ENCODE measurements at places on chromosomes 7 and 10.

DNA sequence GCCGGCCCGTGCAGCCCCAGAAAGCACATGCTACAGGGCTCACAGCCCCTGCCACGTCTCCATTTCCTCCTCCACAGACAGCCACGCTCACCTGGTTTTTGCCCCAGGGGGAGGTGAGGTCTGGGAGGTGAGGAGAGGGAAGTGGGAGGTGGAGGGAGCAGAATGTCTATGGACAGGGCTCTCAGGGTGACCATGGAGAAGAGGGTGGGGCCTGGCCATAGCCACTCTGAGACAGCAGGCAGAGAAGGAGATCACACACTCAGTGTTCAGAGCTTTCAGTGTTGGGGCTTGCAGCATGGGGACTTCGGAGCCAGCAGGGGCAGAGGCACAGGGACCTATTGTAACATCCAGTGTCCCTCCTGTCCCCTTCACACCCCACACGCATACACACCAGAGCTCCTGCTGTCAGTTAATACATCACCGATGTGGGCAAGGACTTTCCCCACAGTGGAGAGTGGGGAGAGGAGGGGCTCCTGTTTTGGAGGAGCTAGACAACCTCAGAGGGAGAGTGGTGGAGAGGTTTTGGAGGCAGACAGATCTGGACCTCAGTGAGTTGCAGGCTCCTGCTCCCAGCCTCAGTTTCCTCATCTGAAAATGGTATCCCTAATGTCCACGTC, 14.4 kb downstream of the WDFY4 start:
- no peak for DNase-seq

- DNase-seq = no peak
These were observed 14.1 kb upstream of the ZC3HAV1L start for GRCh38 chr7:139049936-139050335.

DNA sequence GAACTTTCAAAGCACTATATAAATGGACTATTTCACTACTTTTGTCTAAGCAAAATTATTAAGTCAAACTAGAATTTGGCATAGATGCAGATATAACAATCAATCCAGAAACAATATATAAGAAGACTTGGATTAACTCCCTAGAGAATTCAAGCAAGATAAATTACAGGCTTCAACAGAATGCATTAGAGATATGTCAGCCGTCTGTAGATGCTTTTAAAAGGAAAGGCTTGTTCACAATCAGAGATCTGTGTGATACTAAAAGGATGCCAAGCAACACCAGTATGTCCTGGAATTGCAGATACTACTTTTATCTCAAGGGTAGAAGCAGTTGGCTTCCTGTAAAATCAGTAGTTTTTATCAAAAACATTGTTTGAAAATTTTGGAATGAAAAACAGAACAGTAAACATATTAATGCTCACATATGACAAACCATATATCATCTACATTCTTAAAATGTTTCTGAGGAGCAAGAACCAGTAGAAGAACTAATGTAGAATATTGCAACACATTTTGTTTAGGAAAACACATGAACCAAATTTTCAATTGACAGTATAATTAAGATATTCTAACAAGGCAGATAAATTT, 947.9 kb upstream of the LRRN3 start:
- no peak for DNase-seq

DNA sequence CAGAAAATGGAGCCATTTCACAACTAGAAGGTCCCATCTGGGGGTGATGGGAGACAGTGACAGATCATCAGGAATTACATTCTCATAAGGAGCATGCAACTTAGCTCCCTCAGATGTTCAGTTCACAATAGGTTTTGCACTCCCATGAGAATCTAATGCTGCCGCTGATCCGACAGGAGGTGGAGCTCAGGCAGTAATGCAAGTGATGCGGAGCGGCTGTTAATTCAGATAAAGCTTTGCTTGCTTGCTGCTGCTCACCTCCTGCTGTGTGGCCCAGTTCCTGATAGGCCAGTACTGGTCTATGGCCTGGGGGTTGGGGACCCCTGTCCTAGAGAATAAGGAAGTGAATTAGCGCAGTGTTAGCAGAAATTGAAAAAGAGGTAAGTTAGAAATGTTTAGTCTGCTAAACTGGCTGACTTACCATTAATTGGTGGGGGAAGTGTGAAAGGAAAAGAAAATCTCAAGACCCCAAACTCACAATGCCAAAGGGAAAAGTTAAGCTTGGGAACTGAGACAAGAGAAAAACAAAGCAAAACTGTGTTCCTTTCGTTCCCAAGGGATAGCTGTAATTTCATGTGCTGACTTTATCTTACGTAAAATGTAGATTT, 76.4 kb downstream of the LYZL2 start:
- DNase-seq = no peak

- peak; percentile 5 for DNase-seq
These were observed 2.9 kb downstream of the C1QL3 start for GRCh38 chr10:16518822-16519221.

DNA sequence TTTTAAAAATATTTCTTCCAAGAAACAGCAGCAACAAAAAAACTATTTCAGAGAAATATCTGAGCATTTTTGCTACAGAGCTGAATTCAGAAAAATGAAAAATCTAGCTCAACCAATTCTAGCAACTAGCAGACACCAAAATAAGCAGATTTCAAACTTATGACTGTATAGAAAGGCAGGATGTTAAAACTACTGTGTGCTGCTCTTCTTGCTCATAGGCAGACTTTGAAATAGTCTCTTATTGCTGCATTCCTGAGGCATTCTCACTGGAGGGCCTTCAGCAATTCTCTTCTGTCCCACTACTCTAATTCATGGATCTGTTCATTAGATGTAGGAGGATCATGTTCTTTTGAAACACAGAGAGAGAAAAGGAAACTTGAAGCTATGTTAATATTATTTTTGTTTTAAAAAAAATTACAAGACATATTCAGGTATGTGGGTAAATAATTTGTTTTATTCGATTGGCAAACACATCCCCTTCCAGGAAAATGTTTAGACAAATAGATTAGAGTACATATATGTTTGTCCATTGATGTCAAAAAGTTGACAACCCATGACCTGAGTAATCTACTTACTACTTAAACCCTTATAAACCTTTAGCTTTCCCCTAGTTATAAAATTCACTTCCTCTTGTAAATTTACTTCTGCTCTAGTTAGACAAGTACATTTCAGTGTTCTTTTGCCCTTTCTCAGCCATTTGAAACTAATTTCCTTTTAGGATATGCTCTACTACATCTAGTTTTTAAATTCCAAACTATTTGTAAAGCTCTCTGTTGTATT, 428.2 kb upstream of the POT1 start:
- no peak for DNase-seq

GRCh38 chr7:116167177-116167576, 43.2 kb upstream of the TES start:
- peak; percentile 40 for DNase-seq

- DNase-seq = no peak
These were observed 162.2 kb downstream of the IMMP2L start for GRCh38 chr7:111400088-111400487.

DNA sequence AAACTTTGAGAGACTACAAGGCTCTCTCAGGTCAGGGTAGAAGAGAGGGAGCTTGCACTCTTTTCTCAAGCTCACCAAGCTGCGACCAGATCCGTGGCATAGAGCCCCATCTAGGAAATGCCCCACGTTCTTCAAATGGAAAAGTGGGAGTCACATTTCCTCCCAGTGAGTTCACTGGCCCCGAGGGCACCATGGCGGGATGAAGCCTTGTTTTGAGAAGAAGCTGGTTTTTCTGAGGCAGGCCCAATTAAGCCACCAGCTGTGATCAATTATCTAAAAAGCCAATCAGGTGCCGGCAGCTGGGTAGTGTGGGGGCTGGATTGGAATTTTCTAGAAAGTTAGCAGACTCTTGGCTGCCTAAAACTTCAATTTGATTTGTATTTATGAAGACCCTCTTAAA, 101.4 kb downstream of the ZNF365 start:
- DNase-seq = no peak

- DNase-seq = peak; percentile 86
These were observed 13.2 kb upstream of the FRMPD2 start for GRCh38 chr10:48287417-48288391.

- no peak for DNase-seq
These were observed 34.2 kb downstream of the DNAJC12 start for GRCh38 chr10:67803588-67804394.

DNA sequence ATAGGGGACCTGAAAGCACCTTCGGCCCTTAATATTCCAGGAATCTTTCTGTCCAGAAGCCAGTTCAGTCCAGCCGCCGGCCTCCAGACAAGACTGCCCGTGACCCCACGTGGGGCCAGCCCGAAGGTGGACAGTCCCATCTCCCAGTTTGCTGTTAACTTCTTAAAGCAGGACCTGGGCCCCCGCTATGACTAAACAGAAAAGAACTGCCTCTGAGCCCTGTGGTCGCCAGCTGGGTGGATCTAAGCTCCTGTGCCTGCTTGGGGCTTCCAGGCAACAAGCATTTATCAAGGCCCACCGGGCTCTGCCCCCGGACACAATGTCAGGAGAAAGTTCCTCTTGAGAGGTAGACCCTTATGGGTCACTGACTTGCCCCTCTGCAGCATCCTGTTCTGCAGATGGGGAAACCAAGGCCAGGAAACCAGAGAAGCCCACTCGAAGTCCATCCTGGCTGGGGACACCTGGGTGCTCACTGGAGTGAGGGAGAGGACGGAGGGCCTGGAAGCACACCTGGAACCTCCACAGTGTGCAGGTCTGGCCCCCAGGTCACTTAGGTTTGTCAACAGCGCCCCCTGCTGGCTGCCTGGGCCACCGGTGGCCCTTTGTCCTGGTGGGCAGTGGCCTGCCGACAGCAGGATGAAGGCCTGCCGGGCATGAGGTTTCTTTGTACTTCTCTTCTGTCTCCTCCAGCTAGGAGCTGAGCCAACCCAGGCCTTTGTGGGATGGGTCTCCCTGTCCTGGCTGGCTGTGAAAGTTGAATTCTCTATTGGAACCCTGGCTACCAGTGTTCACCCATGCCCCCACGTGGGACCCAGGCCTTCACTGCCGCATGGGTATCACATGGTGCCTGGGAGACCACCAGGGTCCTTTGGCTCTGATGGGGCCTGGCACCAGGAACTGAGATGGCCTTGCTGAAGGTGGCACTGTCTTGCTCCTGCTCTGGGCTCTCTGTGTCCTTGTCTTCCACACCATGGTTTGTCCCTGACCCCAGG, 128.0 kb downstream of the ZMIZ1 start:
- peak; percentile 77 for DNase-seq

- no peak for DNase-seq
These were observed 12.0 kb downstream of the VAX1 start for GRCh38 chr10:117126034-117126433.

GRCh38 chr10:97481071-97481470, 17.2 kb downstream of the MMS19 start:
- no peak for DNase-seq

DNA sequence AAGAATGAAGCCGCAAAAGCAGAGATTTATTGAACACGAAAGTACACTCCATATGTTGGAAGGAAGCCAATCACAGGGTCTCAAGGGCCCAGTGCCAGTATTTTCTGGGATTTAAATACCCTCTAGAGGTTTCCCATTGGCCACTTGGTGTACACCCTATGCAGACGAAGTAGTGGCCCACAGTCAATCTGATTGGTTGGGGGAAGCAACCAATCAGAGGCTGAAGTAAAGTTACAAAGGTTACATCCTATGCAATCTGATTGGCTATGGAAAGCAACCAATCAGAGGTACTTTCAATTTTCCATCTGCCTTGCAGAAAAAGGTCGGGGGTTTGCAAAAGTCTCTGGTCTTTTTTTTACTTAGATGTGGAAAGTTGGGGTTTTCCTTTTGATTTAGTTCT, 481.3 kb upstream of the NRP1 start:
- no peak for DNase-seq

- DNase-seq = no peak
These were observed 34.4 kb downstream of the BCAP29 start for GRCh38 chr7:107614425-107614824.

DNA sequence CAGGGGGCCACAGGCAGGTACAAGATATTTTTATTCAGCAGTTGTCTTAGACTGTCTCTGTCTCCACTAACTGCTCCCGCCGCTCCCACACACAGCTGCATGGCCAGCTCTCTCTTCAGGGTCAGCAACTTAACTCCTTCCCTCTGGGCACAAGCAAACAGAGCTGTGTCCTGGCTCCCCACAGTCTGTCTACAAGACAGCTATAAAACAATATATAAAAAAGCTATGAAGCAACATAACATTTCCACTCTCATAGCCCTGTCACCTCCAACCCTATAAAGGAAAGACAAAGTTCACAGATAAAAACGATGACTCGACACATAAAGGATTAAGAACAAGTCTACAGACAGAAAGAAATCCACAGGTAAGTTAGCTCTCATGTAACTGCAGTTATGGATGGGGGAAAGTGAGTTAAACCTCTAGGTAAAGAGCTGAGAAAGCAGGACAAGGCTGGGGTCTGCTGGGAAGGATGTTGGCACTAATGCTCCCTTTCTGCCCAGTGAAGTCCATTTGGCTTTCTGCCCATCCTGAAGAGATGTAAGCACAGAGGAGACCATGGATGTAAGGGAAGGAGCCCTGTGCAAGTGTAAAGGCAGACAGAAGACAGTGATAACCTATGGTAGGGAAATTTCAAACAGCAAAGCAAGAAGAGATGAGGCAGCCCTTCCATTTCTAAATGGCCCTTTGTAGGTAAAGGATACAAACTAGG, 27.0 kb downstream of the RAPGEF5 start:
- DNase-seq = no peak

DNA sequence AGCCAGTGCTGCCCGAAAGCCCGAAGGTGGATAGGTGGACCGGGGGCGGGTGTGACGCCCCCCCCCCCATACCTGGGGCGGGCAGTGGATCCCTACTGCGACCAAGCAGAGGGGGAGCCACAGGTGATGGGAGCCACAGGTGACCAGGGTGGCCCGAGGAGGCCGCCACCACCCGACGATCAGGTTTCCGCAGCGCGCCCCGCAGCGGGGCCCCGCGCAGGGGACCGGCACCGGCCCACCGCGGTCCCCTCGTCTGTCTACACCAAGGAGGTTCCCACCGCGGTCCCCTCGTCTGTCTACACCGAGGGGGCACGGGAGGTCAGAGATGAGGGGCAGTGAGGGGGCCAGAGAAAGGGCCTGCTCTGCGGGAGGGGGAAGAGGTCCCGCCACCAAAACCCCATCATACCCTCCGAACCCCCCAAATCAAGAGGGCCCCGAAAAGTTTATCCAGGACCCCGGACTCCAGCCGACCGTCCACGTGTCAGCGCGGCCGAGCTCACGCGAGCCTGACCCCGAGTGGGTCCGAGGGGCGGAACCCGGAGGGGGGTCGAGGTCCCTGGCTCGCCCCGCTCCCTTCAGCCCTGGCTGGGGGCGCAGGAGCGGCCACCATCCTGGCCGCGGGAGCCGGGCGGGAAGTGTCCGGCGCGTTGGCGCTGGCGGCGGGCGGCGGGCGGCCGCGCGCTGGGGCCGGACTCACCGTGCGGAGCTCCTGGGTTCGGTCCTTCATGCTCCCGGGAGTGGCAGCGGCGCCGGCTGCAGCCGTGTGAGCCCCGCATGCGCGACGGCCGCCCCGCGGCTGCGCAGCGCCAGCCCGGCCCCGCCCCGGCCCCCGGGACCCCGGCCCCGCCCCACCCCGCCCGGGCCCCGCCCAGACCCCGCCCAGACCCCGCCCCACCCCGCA, at the start of gene STX1A:
Gene STX1A (minus strand): TSS at position 765 of the 901 bp plus-strand sequence. CDS start 38 bp downstream, at position 727.
- DNase-seq = peak; percentile 80

- DNase-seq = peak; percentile 60
These were observed 53.5 kb downstream of the EXOC6 start for GRCh38 chr10:92901819-92902251.
